ENCODE measurements at places on chromosomes 4 and X.

DNA sequence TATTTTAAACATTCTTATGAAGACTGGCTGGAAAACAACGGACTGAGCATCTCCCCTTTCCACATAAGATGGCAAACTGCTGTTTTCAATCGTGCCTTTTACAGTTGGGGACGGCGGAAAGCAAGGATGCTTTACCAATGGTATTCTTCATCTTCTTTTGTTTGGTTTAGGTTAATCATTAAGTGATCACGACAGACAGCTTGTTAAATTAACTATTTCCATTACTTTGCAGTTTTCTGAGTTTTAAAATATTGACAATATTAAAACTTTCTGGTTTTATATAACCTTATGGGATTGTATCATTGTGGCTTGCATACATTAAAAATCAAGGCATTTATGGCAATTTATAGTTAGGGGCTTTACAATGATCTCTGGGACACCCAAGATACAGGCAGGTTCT lies 3.8 kb downstream of the MBTPS2 start:
- DNase-seq: no peak

DNA sequence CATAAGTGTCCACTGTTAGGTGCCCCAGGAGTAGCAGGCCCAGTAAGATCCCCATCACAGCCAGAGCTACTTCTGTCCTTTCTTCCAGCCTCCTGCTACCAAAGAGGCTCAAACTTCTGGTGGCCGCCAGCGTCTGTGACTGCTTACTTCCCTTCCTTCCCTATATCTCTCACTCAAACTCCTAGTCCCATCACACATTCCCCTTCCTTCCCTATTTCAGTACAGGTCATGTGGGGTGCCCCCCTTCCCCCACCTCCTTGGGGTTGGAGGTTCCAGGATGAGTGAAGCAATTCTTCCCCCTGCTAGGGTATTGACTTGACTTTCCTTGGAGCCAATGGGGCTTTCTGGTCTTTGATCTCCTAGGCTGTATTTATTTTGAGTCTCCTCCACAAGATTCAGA lies at the start of gene VSIG4:
Gene VSIG4 (minus strand): TSS at position 137 of the 400 bp plus-strand sequence. CDS start 82 bp downstream, at position 55.
- DNase-seq: no peak

DNA sequence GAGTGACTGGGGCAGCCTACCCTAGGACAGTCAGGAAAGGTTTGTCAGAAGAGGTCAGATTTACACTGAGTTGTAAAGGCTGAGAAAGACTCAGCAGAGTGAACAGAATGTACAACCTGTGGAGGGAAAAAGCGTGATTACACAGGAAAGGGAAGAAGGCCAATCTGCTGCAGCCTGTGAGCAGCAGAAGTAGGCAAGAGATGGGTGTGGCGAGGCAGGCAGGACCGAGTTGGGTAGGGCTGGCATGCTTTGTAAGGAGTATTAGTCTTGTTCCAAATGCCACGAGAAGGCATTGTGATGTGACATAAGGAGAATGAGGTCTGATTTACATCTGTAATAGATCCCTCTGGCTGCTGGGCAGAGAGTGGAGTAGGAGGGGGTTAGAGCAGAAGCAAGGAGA lies 12.6 kb downstream of the SGMS2 start:
- DNase-seq: no peak

GRCh38 chr4:7423801-7424552 lies 10.8 kb downstream of the PSAPL1 start:
- no peak for DNase-seq

GRCh38 chr4:51859476-51860031 lies 16.6 kb downstream of the DCUN1D4 start:
- DNase-seq: no peak

DNA sequence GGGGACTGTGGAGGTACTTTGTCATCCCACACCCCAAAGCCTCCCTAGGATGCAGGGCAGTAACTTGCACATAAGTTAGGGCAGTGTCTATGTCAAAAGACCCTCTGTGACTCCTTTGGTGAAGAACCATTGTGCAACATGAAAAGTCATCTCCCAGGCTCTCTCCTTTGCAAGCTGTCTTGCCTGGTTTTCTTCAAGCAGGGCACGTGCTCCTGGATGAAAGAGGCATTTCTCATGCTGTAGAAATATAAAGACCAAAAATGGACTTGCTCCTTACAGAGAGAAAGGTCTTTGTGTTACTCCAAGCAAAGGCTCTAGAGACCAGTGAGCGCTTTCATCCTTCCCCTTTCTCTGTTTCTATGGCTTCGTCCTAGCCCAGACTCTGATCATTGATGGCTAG lies 44.9 kb downstream of the PLAC1 start:
- DNase-seq: no peak

DNA sequence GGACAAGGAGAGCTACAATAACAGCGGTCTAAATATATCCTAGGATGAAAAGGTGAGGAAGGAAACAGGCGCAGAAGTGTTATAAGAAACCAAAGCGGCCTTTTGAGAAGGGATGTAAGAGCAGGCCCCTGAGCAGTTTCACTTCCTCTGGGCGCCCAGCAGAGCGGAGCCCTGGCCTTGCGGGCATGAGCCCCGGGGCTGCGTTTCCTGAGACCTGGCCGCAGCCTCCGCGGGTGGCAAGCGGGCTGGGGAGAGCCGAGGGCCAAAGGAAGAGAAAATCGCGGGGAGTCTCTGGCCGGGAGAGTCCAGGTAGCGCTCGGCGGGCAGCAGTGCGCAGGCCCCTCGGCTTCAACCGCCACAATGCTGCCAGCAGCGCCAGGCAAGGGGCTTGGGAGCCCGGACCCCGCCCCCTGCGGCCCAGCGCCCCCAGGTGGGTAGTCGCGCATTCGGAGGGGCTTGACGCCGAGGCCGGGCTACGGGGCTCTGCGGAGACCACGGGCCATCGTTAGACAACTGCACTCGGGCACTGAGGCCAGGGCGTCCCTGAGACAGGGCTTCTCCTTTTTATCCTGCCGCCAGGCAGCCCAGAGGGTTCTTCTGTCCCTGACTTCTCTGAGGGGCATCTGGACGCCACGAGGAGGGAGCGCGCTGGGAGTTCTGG lies at the start of gene BANK1:
Gene BANK1 (plus strand): TSS at position 210 of the 661 bp plus-strand sequence. CDS start 151 bp downstream, at position 361.
- DNase-seq: no peak
